WERI-Rb-1 (cell line): ENCODE measurements at places on chromosomes 11 and 22.
A peak's percentile ranks its signal among the peaks of the same experiment; 100 is the strongest.

DNA sequence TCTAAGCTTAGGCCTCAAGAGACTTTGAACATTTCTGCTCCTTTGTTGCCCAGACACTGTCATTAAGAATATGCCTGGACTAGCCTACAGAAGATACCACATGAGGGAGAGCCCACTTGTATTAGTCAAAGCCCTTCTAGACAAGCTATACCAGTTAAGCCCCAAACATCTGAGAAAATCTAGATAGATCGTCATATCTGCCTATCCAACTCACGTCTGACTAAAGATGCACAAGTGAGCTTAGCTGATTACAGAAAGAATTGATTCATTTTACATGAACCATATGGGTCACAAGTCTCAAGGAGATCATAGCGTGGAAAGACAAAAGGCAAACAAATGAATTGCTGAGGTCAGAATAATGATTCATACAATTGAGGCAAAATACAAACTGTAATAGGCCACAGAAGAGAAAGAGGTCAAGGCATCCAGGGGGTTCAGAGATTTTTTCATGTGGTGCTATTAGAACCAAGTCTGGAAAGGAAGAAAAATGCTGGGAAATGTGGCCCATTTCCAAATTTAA is 1155.5 kb upstream of the TENM4 start:
- no peak for DNase-seq

GRCh38 chr11:116605543-116606459 is 167.0 kb downstream of the BUD13 start:
- peak; percentile 72 for DNase-seq

GRCh38 chr11:45647329-45647728 is 18.1 kb downstream of the CHST1 start:
- no peak for DNase-seq

- no peak for DNase-seq
These were observed 97.0 kb downstream of the MN1 start for GRCh38 chr22:27704581-27704980.

DNA sequence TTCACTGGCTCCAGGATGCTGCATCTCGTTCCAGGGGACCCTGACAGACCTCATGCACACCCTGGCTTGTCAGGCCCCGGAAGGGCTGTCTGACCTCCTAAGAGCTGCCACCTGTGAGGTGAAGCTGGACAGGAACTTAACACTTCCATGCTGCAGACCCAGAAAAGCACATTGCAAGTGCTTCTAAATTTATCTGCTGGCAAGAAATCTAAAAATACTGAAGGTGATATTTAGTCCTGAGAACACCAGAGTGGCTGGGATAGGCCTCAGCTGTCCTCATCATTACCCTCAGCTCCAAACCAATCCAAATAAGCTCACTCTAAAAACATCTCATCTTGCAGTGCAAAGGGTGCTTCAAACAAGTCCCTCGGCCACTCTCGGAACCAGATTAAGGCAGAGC is 46.7 kb downstream of the ABTB2 start:
- no peak for DNase-seq
